Activated CD4-positive, alpha-beta T cell treated with anti-CD3 and anti-CD28 coated beads, Interleukin-2, amount 10 ng/mL, durations not matched to agents 24 days and 14 days (primary cell): ENCODE measurements at places on chromosomes 5 and 9. TPM values are rescaled to one million over a fixed set of nuclear protein-coding genes. Genes with fewer than 3 reads are reported as not detected.

Gene LHX3
- not detected in 2 replicates for total RNA-seq

Gene CEL
- 1.8 and 2.0 TPM in 2 replicates for total RNA-seq

Gene F2RL2
- not detected in 2 replicates for total RNA-seq

Gene PCA3
- total RNA-seq, result not detected in 2 replicates

Gene GDNF
- 0.16 and 0.38 TPM in 2 replicates for total RNA-seq

Gene SOX30
- total RNA-seq, result 0.19 TPM in 1 of 2 replicates, not detected in the other

Gene PCDHB10
- total RNA-seq, result not detected in 2 replicates

Gene TTC1
- 64.8 and 68.0 TPM in 2 replicates for total RNA-seq

Gene PPIC
- total RNA-seq, result not detected in 2 replicates

Gene FGFR4
- 1.6 and 2.4 TPM in 2 replicates for total RNA-seq

Gene SLCO4C1
- total RNA-seq, result 0.17 and 0.28 TPM in 2 replicates

Gene ACTBL2
- not detected in 2 replicates for total RNA-seq

Gene DPM2
- 62.7 and 65.1 TPM in 2 replicates for total RNA-seq

Gene KLF4
- total RNA-seq, result 1.0 and 1.2 TPM in 2 replicates

Gene CFAP90
- total RNA-seq, result not detected in 2 replicates

Gene SMIM33
- 0.37 and 0.38 TPM in 2 replicates for total RNA-seq

Gene OR2Y1
- total RNA-seq, result not detected in 2 replicates

Gene ZNF462
- 0.37 and 0.50 TPM in 2 replicates for total RNA-seq

Gene OMD
- total RNA-seq, result not detected in 2 replicates

Gene OR1Q1
- total RNA-seq, result not detected in 2 replicates

Gene CXXC5
- total RNA-seq, result 1.2 and 1.9 TPM in 2 replicates
